ENCODE measurements at places on chromosomes 3 and 15.

- no peak for DNase-seq
Measured at GRCh38 chr3:124562769-124563168, 167.5 kb upstream of the UMPS start.

DNA sequence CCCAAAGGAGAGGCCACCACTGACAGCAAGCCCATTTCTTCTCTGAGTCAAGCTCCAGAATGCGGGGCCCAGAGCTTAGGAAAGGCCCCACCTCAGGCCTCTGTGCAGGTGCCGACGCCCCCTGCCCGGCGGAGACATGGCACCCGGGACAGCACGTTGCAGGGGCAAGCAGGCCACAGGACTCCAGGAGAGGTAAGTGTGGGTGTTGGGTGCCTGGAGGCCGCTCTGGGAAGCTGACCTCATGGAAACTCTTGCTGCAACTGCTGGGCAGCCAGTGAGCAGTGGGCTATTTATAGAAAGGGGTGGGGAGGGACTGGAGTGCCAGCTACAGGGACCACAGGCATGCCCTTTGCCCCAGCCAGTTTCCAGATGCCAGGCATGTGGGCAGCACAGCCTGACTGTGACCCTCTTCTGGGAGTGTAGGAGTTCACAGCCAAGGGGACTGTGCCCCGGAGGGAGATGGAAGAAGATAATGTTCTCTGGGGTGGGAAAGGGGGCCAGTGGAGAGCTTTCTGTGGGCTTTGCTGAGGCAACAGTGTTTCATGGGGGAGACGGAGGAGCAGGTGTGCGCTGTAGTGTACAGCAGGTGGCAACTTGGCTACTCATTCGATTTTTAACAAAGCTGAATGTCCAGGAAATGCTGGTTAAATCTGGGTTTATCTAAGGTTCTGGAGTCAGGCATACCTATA lies 23.7 kb downstream of the ALPK3 start:
- DNase-seq: no peak

DNA sequence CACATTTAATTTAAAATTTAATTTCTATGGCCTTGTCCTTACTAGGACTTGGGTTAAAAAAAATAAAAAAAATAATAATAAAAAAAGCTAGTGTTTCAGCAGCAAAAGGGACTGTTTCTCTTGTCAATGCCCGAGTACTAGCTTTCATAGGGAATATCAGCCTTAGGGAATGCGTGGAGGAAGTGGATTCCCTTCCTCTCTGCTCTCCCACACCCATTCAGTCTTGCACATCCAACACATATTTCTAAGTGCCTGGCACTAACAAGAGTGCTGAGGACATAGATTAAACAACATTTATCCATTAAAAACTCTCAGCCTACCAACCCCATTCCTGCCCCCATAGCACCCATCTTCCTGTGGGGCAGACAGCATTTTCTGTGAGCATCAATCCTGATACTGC lies 6.2 kb downstream of the ZNF385D start:
- DNase-seq: no peak

DNA sequence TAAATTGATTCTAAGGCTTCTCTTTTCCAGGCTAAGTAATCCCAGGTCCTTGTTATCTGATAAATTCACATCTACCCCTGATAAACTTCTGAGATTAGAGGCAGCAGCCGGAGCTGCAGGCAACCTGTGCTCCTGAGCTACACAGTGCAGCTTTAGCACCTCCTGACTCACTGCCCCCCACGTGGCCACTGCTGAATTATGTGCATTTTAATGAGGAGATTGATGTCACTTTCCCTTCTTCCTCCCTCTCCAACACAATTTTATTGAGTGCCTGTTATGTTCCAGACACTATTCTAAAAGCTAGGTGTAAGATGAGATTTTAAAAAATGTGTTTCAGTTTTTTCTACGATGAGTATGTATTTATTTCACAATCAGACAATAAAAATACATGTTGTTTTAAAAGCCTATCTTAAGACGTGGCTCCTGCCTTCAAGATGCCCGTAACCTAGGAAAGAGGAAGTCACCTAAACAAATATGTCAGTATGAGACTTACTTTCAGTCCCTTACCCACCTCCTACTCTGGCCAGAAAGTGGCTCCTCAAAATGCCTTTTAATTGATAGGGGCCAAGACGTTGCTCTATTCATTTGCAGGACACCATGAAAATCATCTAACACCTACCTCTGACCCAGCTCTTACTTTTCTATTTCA lies 161.5 kb upstream of the PFN2 start:
- DNase-seq: no peak

DNA sequence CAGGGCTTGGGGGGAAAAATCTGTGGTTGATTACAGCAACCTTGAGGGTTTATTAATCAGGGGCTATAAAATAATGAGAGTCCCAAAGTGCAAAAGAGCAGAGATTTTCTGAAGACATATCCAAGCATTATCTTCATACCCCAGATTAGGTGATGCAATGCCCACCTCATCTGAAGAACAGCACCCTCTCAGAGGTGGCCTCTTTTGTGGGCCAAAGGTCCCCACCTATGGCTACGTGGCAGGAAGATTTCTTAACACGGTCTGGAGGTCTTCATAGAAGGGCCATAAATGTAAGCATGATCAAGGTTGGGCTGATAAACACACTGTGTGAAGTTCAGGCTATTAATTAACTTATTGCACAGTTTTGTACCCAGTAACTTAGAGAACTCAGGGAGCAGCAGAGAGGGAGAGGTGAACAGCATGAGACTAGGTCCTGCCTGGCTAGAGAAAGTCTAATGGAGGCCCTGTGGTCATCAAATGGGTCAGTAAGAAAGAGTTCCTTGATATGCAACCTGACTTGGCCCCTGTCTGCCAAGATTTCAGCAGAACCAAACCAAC lies 29.6 kb upstream of the RBP2 start:
- no peak for DNase-seq

DNA sequence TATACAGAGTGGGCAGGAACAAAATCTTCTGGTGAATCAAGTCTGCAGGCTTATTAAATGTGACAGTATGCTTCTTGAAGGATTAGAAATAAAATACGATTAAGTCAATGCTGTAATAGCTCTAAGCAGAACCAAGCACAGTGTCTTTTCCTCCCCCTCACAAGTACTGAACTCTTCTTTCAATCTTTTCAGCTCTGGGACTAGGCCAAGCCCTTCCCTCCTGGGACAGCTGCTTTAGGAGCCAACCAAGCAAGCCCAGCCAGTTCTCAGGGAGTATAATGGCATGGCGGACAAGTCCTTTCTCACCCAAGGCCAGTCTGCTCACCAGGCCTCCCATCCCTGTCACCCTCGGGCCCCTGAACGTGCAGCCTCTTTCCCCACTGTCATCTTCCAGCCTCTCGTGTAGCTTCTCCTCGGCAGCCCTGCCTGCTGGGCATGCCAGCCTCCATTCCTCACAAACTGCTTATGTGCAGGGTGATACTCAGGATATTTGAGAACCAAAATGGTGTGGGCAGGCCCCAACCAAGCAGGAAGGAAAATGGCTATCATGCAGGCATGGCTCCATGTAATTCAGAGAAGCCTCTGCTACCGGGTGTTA lies 8.4 kb upstream of the PPP1R2 start:
- no peak for DNase-seq

DNA sequence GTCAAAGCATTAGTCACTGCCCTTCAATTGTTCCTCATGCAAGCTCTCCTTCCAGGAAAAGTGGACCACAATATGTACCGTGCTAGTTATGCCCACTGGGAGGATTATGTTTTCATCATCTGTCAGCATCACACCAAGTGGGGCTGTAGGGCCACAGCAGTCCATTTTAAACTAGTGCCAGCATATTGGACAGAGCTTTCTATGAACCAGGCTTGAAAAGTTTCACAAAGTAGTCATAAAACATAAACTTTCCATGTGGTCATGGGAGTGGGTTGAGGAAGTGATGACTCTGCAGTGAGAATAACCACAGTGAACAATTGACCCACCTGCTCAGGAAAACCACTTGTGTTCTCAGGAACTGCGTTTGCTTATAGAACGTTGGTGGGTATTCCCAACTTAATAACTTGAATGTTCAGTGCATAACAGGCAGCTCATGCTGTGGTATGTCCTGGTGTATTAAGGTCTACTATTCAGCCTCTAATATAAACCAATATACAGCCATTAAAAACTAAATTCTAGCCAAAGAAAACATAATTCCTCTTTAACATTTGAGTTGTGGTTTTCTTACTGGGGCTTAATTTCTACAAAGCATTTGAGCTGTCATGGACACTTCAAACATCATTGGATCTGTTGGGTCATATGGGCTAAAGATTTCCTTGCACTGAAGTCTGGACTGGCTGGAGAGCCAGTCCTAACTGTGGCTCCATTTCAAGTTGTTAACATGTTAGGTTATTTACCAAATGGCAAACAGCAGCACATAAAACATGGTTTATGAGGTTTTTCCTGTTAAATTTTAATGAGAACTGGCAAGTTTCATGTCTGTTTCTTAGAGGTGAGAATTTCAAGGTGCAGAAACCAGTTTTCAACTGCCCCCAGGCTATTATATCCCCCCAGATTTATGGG lies 274.1 kb downstream of the OTOL1 start:
- DNase-seq: no peak

DNA sequence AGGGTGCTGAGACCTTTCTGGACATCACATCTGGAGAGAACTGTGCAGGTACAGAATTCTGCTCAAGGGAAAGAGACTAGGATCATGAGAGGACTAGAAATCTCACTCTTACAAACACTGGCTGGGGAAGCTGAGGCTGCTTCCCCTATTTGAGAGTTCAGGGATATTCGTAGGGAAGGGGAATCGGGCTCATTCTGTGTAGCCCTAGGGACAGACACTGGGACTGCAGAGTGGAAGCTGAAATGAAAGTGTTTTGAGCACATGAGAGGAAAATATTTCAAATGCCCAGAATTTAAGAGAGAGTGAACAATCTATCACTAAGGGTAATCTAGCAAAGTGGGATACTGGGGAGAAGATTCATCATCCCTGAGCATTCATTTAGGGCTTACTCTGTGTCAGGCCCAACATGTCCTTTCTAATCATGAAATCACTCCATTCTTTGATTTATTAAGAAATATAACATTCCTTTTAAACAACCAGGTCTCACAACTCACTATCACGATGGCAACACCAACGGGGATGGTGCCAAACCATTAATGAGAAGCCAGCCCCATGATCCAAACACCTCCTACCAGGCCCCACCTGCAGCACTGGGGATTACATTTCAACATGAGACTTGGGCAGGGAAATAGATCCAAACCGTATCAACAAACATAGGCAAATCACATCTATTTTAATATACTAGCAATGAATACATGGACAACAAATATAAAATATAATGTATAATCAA lies 63.0 kb downstream of the CPN2 start:
- no peak for DNase-seq

DNA sequence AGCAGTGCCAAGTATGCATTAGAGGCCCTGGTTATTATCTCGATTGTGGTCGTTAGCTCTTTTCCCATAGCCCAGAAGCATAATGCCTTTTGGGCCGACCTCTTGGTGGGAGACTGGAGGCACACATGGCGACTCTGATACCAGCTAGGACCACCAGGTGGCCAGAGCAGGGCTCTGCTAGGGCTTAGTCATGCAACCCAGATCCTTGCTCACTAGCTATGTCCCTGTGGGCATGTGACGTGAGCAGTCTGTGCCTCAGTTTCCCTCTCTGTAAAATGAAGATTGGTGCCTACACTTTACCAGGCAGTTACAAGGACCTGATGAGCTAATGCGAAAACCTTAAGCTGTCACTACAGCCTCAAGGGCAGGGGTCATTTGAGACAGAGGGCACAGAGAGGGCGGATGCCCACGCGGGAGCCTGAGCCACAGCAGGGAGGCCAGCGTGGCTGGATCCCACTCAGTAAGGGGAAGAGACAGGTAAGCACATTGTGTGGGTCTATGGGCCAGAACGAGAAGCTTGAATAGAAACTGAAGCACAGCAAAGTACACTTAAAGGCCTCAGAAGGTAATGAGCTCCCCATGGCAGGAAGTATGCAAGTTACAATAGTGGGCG lies 8.8 kb downstream of the KLF15 start:
- DNase-seq: no peak

DNA sequence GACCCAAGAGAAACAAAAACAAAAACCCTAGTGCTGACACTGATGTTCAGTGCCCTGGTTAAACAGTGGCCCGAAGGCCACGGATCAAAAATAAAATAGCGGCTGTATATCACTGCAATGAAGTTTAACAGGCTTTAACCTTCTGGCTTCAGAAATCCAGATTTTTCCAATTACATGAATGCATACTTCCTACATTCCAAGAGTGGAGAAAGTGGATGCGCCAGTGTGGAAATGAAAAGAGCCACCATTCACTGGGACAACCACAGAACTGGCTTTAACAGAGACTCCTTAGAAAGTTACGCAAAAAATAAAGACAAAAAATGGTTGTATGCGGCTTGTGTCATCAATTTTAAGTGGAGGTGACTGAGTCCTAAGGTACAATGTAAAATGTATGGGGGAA lies 522.2 kb downstream of the FHIT start:
- no peak for DNase-seq

DNA sequence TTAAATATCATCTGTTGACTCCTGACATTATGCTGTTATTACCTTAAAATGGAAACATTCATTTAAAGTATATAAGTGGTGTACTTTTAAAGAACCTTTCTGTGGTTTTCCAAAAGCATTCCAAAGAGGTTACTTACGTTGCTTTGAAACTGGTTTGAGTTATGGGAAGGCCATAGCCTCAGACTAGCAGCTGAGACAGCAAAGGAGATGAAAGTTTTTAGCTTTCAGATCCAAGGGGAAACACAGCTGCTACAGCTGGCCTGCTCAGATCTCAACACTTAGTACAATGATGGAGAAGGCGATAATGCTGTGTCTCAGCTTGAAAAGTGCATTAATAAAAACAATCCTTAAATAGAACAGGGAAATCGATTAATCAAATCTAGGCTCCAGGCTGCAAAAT lies 921.1 kb downstream of the ROBO1 start:
- no peak for DNase-seq

DNA sequence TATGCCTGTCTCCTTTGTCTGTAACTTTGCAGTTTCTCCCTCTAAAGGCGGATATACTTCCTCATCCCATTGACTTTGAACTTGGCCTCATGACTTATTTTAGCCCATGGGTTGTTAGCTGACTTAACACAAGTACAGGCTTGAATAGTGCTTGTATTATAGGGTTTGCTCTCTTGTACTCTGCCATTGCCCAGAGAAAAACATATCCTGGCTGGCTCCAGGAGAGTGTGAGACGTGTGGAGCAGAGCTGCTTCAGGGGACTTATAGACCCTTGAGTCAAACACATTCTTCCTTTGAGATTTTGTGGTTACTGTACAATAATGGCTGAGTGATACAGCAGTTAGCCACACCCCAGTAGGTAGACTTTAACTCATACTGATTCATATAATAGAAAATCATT lies 124.0 kb downstream of the RAP2B start:
- DNase-seq: no peak

DNA sequence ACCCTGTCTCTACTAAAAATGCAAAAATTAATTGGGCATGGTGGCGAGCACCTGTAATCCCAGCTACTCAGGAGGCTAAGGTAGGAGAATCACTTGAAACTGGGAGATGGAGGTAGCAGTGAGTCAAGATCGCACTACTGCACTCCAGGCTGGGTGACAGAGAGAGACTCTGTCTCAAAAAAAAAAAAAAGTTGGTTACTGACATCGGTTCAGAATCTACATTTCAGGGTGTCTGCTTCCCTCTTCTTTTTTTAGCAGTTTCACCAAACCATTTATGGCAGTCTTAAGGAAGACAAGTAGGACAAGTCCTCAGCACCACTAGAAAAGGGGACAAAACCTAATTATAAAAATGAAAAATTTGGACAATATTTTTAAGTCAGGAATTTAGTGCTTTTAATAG lies 3.3 kb upstream of the USP4 start:
- DNase-seq: no peak

Data from NCI-H1694 (cell line).